NCI-H2029 (cell line): ENCODE measurements at places on chromosomes 3 and 15.

DNA sequence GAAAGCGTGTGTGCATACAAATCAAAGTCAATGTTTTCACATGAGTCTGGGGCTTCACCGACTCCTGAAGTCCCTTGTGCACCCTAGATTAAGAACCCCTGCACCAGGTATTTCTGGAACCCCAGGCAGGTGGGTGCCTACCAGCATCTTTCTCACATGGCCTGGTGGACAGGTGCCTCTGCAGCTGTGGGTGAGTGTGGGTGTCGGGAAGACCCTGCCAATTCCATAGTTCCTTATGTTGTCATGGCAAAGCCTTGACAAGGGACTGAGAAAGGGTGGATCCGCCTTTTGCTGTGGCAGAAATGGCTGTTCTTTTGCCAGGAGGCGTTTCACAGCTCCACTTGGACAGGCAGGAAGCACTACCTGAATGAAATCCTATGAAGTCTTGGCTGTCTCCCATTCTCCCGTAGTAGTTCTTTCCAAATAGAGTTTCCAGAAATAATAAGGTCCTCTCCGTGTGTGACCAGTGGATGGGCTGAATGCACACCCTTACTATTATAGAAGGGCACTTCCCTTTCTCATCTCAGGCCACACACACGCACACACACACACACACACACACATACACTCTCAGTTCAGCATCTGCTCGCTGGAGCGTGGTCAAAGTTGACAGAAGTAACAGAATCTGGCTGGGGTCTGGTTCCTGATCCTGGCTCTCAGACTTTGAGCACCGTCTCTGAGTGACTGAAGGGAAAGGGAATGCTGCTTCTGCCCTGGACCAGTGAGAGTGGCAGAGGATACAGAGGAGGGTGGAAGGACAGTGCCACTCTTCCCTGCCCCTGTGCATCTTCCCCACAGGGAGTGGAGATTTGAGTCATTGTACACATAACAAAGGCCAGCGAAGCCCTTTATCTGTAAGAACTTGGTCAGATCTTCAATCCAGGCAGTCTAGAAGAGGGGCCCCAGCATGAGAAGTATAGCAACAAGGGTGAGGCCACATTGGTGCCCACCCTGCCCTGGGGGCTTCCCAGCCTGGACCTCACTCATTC, 38.7 kb downstream of the PDIA5 start:
- DNase-seq = no peak

- no peak for DNase-seq
Observed at GRCh38 chr3:15781637-15782402, 16.0 kb downstream of the ANKRD28 start.

DNA sequence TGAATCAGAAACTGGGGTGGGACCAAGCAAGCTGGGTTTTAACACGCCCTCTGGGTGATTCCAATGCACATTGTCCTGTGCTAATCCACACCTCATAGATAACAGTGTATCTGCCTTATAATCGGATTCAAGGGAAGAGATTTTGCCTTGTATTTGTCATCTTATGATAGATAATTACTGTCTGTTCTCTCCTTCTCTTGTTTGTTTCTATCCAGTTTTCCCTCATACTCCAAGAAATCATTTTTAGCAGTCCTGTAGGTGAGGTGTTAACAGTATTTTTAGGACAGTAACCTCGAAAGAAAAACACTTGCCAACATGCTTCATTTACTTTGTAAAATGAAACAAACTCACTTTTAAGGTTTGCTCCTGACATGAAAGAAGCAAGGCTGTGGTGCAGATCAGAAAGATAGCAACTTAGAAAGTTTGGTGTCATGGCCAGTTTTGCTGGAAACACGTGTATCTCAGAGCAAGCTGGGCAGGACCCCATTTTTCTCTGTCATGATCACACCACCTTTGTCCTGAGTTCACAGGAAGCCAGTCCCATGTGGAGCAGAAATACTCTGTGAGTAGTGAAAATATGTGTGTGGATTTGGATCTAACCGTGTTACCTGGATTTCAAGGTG, 72.6 kb downstream of the TRAK1 start:
- DNase-seq = no peak

DNA sequence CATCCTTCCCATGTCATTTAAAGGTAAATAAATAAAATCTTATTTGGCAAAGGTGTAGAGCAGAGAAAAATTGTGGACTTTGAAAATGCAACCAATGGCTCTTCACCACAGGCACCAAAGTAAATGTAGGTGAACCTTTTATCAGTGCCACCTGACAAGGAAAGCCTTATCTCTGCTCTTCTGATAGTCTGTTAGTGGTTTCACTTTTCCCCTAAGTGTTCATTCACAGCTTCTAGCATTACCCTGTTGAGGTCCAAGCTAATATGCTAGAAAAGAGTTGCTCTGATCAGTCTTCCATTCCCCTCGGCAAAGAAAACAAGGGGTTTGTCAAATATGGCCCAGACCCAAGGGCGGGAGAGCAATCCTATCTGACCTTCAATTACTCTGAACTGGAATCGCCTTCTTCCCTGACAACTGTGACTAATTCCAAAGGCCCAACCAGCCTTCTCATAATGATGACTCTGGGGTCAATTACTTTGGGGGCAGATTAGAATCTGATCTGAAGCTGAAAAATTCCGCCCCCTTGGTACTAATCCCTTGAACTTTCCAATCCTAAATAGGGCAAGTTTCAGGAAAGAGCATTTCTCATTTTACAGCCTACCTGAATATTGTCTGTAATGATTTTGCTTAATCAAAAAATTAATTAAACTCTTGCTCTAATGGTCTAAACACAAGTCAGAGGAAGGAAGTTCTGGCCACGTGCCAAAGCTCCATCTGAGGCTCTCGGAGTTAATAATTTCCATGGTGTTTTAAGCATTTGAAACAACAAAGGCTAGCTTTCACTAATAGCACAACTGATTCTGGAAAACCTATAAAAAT, 52.4 kb downstream of the SETMAR start:
- no peak for DNase-seq

GRCh38 chr15:52803467-52804306, 13.6 kb upstream of the ONECUT1 start:
- DNase-seq = no peak

DNA sequence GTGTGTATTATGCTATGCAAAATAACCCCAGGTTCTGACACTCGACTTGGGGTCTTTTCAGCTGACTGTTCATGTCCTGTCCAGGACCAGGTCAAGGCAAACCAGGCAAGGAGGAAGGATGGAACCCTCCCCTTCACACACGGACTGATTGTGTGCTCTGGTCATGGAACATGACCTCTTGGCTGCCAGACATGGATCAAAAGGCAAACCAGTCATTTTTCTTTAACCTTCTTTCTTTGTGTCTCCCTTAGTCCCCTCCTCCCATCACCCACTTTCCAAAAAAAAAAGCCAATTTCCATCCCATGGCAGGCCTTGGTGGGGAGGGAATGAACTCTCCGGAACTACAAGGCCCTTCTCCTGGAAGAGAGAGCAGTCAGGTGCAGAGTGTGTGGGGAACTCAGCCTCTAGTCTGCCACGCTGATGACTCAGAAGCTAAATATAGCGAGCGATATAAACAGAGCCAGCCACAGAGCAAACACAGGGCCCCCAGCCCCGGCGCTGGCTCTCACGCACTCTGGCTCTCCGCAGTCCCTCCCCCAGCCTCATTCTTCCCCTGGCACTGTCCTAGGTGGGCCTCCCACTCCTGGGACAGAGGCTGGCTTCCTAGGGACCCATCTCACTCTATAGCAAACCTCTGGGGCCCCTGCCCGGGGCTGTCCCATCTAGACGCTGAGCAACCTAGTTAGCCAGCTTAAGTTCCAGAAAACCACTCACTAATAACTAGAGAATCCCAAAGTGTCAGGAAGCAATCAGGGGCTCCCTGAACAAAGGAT, 10.0 kb downstream of the BMF start:
- DNase-seq = peak; percentile 75

DNA sequence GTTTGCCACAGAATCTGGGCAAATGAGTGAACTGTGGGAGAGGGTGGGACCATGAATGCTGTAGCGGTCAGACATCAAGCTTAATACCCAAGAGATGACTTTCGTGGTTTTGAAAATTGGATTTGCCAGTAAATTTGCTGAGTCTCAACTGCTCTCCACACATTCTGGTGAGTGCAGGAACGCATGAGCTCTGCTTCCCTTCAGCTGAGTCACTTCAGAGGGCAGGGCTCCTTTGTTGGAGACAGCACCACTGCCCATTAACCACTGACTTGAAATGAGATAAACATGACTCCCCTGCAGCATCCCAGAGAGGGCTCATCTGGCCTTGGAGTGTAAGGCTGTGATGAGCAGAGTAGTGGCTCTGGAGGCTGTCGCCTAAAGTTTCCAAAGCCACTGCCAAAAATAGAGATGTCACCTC, 22.6 kb downstream of the RARRES1 start:
- DNase-seq = no peak

GRCh38 chr3:48459331-48459730, 12.8 kb downstream of the ATRIP start:
- no peak for DNase-seq
